ENCODE measurements at places on chromosomes 13 and 19.

- no peak for DNase-seq
Measured at GRCh38 chr13:113179374-113180230, 21.2 kb downstream of the PROZ start.

DNA sequence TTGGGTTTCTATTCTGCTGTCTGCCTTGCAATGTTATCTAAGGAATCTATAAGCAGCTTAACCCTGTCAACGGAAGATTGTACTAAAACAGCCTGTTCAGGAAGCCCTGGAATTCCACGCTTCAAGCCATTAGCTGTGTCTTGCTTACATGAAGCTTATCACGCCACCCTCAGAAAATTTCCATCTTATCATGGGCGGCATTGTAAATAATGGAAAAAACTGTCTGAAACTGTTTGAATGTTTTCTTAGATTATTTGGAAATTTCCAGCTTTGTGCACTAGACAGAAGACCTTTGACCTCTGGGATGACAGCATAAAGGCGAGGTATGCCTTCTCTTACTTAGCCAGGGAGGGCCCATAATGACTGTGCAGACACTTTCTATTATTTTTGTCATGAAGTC lies 319.7 kb downstream of the KCNRG start:
- no peak for DNase-seq

- DNase-seq, result no peak
Measured at GRCh38 chr13:60765700-60766411, 368.8 kb downstream of the TDRD3 start.

DNA sequence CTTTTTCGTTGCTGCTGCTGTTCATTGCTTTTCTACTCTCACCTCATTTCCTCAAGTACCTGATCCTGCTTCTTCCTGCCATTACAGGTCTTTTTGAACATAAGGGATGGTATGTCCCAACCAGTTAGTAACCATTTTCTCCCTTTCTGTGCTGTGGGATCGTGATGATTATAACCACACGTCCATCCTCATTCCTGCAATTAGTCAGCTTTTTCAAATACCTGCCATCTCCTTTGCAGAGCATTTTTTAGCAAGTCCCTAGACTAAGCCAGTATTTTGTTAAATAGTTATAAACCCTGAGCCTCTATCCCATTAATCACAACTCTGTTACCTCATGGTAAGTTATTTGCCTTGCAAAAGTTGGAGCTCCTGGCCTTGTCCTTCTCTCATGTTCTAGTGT lies 109.2 kb downstream of the FNDC3A start:
- DNase-seq, result no peak

DNA sequence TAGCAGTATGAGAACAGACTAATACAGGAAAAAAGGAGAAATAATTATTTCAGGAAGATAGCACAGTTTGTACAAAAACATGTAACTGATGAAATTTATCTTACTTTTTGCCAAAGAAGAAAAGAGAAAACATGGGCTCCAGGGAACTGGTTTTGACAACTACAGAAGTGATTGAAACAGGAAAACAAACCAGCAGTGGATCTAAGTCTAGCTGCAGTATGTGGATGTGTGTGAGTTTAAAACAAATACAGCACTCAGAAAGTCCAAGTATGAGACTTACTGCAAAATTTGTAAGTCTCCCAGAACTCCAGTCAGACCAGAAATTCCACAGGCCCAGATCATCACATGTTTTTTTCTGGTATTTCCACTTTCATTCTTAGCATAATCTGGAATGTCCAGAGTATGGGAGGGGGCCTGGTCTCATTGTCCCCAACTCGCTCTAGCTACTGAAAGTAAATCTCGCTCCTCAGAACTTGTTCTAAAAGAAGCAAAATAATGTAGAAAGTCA lies 259.5 kb downstream of the NHLRC3 start:
- no peak for DNase-seq

DNA sequence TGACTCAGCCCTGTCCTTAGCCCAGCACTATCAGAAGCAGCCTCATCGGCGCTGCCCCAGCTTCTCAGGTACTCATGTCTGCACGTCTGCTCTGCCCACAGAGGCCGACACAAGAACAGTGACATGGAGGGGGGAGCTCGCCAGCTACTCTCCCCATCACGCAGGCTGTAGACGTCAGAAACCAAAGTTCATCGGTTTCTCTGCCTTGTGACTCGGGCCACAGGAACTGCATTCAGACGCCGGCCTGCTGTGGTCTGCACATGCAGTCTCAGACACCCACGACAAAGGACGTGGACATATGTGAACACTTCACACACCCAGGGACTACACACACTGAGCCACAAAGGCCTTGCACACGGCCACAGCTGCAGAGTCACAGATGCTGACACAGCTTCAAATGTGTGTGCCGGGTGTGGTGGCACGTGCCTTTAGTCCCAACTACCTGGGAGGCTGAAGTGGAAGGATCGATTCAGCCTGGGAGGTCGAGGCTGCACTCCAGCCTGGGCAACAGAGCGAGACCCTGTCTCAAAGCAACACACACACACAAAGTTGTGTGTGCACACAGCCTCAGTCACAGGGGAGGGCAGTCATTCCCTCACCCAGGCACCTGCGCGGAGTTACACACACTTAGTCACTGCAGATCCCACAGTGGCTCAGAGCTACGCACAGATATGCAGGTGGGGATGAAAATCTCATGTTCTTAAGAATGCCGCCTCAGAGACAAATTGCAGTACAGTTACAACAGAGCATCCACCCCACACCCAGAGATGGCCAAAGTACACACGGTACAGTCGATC lies 4.9 kb upstream of the ZFP36 start:
- DNase-seq, result no peak
